ENCODE measurements at places on chromosomes 6 and 20. TPM values are rescaled to one million over a fixed set of nuclear protein-coding genes. Genes with fewer than 3 reads are reported as not detected.

The PPP1R16B gene
- 0.57 TPM for total RNA-seq

GRCh38 chr6:159829526-159829925 lies 29.4 kb downstream of the PNLDC1 start:
- no peak for DNase-seq

DNA sequence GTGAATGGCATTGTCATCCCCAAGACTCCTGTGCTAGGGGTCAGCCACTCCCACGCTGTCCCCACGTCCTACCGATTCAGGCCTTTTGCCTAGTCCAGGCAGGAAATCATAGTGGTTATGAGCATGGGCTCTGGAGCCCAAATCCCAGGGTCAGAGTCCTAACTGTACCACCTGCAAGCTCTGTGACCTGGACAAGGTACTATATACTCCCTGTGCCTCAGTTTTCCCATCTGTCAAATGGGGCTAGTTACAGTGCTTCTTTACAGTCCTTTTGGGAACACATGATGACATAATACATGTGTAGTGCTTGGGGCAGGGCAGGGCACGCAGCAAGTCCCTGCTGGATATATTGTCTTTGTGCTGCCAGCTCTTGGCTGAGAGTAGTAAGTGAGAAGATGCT lies 27.2 kb downstream of the EFCAB8 start:
- no peak for DNase-seq

GRCh38 chr6:3805448-3806123 lies 43.6 kb upstream of the FAM50B start:
- no peak for DNase-seq

GRCh38 chr20:38751360-38751976 lies 3.2 kb downstream of the ACTR5 start:
- DNase-seq: no peak

GRCh38 chr6:139099984-139100383 lies 34.9 kb upstream of the HECA start:
- DNase-seq: no peak

- DNase-seq: no peak
Observed at GRCh38 chr6:4359108-4359730, 223.8 kb upstream of the ECI2 start.

DNA sequence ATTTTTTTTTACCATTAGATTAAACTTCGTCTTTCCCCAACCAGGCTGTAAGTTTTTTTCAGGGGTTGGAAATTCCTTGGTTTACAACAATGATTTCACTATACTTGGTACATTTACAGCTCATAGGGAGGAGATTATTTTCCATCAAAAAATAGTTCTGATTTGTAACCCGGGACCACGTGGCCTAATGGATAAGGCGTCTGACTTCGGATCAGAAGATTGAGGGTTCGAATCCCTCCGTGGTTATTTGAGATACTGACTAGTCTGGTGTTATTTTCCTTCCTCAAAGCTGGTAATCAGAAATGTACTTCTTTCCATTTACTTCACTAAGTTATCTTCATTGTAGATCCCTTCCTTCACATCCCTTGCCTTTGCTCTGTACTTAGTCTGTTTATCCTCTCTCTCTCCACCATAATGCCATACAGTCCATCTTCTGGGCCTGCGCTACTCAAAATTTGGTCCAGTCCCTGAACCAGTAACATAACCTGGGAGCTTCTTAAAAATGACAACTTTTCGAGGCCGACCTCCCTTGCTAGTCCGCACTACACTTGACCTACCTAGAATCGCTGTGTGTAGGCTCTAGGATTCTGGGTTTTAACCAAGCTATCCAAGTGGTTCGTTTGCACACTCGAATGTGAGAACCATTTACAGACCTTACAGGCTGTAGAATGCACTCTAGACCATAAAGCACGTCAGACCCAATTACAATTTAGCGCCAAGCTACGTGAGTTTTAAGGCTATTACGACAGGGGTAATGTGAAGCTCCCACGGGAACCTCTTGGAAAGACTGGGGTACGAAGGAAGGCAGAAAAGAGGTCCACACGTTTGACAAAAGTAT lies 42.1 kb upstream of the BTN3A2 start:
- peak; percentile 63 for DNase-seq

The SLC22A7 gene
- 0.37 TPM for total RNA-seq

The PDYN gene
- 0.63 TPM for total RNA-seq

DNA sequence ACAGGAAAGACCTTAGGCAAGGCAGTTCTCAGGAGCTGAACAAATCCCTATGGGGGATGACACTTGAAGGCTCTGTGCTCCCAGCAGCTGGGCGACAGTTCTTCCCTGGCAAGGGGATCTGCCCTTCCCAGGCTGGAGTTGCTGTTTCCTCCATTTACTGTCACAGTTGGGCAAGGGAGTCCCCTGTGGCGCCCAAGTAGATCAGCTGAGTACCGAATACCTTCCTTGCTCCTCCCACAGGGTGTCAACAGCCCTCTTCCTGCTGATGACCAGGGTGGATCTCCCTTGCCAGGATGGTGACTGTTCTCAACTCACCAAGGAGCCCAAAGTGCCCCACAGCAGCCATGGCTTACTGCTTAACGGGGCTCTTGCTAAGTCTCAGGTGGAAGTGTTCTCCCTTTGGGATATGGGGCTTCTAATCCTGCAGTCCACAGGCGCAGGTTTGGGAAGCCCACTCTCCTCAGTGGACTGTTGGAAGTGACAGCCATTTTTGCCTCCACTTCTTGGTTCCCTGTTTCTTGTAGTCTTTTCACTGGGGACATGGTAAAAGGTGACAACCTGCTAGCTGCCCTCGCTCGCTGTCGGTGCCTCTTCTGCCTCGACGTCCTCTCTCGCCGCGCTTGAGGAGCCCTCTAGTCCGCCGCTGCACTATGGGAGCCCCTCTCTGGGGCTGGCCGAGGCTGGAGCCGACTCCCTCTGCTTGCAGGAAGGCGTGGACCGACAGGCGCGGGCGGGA lies 5.7 kb upstream of the PSMG4 start:
- DNase-seq: no peak

- no peak for DNase-seq
Observed at GRCh38 chr6:94835264-94835663, 742.1 kb upstream of the MANEA start.

DNA sequence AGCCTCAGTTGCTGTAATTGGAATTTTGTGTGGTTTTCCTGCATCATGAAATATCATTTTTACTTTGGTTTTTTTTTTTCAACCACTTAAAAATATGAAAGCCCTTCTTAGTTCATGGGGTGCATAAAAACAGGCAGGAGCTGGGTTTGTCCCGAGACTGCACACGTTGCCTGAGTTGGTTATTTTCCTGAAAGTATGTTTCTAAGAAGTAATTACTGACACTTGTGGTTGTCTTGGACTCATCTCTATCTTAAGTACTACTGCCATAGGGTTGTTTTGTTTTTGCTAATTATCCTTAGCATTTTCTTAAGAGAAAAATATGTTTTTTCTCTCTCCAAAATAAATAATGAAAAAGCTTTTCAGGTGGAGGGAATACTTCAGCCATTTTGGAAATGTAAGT lies 40.1 kb downstream of the FAM120B start:
- DNase-seq: no peak

The CFAP206 gene
- total RNA-seq: 0.86 TPM

GRCh38 chr6:140314682-140315081 lies 940.2 kb upstream of the CITED2 start:
- DNase-seq: no peak

DNA sequence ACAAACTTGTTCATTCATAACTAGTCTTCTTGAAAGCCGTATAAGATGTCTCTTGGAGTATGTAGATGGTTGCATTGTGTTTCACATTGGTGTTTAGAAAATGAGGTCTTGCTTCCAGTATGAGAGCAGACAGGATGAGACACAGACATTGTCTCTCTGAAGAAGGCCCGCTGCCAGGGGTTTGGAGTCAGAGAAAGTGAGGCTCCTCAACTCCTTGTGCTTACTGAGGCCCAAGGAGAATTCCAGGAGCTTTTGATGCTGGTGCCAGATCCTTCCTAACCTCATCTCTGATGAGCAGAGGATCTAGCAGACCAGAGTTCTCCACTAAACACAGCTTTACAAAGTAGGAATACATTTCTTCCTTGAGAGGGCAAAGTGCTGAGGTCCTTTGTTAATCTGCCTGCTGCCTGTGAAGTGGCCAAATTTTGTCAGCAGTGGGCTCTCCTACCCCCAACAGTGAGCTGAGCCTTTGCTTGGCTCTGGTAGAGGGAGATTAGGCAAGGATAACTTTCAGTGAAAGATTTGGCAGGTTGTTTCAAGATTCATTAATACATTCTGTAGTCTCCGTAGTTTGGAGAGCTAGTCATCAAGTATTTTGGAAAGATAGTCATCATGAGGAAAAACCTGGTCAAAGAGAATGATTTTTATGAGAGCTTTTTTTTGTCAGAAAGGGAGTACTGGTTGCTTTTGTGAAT lies 9.7 kb downstream of the MAPRE1 start:
- DNase-seq: no peak

DNA sequence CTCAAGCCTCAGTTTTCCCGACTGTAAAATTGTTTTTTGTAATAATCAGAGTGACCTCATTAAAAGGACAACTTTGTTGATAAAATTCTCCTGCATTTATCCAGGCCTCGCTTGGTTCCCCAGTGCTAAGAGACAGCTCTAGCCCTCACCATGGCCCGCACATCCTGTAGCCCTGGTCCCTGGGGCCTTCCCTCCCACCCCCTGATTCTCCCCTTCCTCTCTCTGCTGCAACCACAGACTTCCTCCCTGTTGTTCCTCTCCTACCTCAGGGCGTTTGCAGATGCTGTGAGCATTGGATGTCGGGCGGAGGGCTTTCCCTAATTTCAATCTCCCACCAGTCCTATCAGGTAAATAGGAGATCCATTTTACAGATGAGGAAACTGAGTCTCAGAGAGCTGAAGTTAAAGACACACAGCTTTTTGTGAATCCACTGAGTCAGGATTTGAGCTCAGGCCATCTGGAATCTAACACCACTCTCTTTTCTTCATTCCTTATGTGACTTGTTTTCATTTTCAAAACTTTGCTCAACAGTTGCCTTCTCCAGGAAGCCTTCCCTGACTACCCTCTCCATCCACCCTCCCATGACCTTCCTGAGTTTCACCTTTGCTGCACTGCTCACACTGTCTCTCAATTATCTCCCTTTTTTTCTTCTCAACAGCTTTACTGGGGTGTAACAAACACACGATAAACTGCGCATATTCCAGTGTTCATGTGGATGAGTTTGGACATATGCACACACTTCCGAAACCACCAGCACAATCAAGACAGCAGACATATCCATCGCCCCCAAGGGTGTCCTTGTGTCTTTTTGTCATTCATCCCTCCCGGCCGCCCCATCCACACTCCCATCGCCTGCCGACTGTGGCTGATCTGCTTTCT lies 107.1 kb downstream of the CEBPB start:
- no peak for DNase-seq
